NCI-H187 treated with DMSO at 0.1 percent for 48 hours (cell line): ENCODE measurements at places on chromosomes 5 and 9.

- no peak for DNase-seq
These were observed 3.5 kb downstream of the PRUNE2 start for GRCh38 chr9:76902395-76902794.

- DNase-seq = no peak
These were observed 53.7 kb upstream of the GDNF start for GRCh38 chr5:37893434-37894134.

DNA sequence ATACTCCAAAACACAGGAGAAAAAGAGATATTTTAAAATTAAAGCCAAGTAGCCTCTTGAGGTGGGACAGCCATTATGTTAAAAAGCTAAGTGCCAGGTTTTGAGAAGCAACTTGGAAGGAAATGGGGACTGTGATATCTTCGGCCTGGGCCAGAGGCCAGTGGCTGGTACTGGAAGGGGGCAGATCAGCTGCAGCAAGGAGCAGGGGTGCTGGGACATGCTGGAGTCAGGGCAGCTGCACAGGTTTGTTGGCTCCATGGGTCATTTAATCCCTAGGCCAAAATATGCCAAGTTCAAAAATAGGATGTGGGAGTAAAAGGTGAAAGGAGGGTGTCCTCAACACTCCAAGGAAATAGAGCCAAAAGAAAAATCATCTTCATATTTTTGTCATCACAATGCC lies 30.0 kb downstream of the ADRB2 start:
- no peak for DNase-seq

GRCh38 chr9:7640231-7640630 lies 159.3 kb downstream of the DMAC1 start:
- DNase-seq = no peak

DNA sequence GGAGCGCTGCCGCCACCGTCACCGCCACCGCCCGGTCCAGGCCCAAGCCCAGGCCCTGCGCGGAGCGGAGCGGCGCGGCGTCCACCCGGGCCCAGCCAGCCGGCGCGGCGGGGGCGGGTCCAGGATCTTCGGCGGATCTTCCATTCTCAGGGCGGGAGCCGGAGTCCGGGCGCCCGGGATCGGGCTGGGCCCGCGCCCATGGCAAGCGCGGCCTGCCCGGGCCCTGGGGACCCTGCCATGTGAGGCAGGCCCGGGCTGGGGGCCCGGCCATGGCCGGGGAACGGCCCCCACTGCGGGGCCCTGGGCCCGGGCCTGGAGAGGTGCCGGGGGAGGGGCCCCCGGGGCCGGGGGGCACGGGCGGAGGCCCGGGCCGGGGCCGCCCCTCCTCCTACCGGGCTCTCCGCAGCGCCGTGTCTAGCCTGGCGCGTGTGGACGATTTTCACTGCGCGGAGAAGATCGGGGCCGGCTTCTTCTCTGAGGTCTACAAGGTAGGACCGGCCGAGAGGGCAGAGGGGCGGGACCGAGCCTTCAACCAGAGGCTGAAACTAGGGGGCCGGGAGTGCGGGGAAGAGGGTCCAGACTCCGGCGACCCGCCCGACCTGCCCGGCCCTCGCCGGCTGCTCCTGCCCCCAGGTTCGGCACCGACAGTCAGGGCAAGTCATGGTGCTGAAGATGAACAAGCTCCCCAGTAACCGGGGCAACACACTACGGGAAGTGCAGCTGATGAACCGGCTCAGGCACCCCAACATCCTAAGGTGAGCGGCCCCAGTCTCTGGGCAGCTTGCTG lies 482 bp downstream of the TESK1 start:
- DNase-seq = no peak

DNA sequence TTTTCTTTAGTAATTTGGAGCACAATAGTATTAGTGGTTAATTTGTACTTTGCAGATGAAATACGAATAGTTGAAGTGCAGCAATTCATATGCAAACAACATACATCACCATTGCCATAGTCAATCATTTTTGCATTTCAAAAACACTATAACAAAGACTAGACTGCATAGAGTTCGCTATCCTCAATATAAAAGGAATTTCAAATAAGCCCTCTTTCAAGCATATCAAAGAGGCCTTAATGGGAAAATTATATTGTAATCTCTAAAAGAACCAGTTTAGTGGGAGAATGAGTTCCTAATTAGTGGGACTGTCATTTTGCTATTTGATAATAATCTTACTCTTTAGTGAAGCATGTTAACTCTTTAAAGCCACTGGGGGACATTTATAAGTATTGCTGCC lies 2302.3 kb upstream of the C9orf72 start:
- no peak for DNase-seq

DNA sequence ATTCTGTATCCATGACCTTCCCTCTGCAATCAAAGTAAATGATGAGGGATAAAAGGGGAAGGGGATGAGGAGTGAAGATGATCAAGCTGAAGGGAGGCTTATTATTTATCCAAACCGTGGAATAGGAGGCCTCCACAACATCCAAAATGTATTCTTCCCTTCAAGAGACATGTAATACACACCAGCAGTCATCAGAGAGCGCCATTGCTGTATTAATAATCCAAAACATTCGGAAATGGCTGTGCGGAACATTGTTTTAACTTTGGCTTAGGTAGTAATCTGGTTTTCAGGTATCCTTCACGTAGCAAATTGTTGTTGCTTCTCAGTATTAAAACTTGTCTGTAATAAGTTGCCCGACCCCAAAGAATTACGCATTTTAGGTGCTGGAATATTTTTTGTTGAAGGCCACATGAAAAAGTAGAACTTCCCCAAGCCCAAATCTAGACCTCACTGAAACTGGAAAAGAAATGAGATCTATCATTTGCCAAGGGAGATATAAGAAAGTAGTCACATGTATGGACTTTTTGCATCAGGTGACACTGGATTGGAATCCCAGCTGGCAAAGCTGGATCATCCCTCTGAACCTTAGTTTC lies 2.6 kb upstream of the BOD1 start:
- no peak for DNase-seq

DNA sequence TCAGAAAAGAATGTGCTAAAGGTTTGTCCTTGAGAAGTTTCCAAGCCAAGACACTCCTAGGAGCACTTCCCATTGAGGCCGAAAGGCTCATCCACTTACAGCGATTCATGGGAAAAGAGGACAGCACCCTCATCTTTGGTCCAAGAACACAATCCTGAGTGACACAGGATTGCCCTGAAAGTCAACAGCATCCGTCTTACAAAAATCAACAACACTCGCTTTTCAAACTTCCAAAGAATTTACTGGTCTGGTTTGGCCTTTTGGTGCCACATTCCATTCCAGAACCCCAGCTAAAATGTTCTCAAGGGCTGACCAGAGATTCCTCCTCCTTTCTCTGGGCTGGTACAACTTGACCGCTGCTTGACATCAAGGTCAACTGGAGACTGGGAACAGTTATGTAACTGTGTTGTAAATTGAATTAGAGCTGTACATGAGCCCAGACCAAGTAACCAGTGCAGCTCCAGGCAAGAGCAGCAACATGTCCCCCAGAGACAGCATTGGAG lies 415.8 kb upstream of the PIK3R1 start:
- no peak for DNase-seq

GRCh38 chr9:137371521-137371941 lies 51.4 kb downstream of the EXD3 start:
- no peak for DNase-seq

- DNase-seq = no peak
These were observed 51.3 kb downstream of the AK8 start for GRCh38 chr9:132826621-132827365.

DNA sequence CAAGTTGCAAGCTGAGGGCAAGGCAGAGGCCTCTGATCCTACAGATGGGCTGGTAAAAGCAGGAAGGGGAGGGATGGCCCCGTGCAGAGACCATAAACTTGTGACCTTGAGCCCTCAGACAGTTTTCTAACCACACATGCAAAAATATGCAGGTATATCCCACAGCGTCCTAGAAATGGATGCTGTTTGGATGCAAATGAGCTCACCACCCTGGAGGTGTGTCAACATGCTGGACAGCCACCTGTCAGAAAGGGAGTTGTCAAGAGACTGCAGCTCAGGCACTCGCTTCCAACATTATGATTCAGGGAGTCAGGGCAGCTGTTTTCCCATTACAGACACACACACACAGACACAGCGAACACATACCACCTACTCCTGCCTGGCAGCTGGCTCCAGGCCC lies 97.3 kb upstream of the PANK3 start:
- no peak for DNase-seq

GRCh38 chr5:168302785-168303184 lies 11.3 kb downstream of the WWC1 start:
- DNase-seq = no peak

- no peak for DNase-seq
These were observed 226.0 kb downstream of the ROR2 start for GRCh38 chr9:91724068-91724440.

DNA sequence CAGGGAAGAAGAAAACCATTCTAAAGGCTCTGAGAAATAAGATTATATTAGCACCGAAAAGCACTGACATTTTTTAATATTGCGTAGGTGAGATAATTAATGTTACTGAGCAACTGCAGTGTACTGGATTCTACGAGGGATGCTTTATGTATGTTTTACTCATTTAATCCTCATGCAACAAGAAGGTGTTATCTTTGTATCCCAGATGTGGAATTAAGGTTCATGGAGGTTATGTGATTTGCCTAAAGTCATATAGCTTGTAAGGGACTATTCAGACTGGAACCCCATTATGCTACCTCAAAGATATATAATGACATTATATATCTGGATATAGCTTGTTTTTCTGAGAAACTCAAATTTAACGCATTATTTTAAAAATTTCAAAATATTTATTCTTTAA lies 2.5 kb downstream of the FBXO4 start:
- DNase-seq = no peak

GRCh38 chr9:90827181-90827871 lies 25.7 kb downstream of the SYK start:
- no peak for DNase-seq

DNA sequence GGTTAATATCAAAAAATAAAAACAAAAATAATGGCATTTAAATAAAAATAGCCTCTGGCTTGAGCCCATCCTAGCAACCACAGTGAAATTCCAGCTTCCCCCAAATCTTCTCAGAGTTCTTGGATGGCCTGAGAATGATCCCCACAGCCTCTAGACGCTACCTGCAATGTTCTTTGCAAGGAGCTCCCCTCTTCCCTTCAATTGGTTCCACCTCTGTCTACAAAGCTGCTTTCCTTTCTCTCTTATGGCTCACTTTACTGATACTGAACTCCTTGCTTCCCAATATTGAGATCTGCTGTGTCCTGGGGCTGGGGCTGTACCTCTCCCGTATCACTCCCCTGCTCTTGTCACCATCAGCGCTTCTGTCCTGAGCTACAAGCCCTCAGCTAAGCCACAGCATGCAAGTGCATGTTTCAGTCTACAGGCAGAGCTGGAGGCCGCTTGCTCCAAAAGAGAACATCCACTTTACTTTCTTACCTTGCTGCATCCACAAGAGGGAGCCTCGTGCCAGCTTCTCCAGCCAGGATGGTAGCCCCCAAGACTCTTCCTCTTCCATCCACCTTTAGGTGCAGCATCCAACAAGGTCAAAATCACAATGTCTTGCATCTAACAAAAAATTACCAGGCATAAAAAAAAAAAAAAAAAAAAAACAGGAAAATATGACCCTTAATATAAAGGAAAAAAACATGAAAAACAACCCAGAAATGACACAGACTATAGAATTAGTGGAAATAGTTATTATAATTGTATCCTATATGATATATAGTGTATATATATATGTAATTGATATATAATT lies 57.4 kb upstream of the PRSS3 start:
- DNase-seq = no peak

DNA sequence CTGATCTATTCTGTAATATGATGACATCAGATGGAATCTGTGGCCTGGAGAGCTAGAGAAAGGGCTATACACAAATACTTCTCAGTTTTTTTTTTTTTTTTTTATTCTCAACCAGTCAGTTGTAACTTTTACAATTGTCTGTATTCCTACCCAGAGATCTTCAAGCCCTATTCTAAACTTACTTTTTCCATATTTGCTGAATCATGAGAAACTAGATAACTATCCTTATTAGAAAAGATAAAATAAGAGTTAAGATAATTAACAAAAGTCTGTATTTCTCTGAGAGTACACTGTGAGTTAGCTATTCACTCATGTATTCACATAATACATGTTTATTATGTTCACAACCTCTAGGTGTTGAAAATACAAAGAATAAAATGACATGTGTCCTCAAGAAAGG lies 1575.9 kb downstream of the EFNA5 start:
- no peak for DNase-seq

DNA sequence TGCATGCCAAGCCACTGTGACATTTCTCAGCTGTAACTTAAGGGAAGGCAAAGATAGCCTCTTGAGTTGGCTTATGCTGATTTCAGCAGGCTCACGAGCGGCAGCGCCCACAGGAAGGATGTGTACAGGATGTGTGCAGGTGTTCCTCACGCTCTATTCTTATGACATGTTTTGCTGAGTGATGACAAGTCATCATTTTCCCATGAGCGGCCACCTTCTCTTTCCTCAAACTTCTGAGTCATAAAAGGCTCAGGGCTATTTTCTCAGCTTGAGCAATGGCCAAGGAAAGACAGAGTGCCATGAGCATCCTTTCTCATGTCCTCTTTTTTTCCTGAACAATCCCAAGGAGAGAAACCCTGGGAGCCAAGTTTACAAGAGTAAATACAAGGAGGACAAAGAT lies 365.9 kb downstream of the PLK2 start:
- no peak for DNase-seq

GRCh38 chr9:99040911-99041582 lies 63.9 kb upstream of the TGFBR1 start:
- DNase-seq = no peak

DNA sequence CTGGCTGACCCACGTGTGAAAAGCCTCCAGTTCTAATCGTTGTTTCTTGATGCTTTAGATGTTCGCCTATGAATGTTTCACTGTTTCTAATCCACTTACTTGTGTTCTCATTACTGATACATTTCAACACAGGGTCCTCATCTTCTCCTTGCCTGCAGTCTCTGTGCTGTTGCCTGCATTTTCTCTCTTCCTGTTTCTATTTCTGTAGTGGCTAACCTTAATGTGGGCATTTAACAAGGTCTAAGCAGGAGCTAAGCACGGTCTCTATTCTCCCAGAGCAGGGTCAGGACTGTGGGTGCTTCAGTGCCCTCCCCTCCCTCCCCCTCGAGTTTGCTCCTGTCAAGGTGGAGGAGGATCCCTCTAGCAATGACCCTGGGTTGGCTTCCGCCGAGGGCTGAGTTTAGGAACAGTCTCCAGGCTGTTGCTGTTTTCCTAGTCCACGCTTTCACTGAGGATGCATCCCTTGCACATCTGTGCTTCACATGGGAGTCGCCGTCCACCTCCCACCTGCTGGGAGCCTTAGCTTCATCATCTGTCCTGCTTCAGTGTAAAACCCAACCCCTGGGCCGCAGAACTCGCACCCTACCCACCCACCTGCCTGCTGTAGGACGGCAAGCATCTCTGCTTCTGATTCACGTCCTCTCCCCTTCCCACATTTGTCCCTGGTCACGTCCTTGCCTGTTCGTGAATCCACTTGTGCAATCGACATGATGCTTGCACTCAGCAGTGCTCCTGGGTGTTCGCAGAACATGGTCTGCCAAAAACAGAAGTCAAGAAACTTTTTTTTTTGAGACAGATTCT lies 2.4 kb upstream of the EXOC3 start:
- DNase-seq = no peak

GRCh38 chr5:159514229-159514810 lies 184.0 kb upstream of the IL12B start:
- DNase-seq = no peak

- no peak for DNase-seq
These were observed 114.8 kb downstream of the TLE4 start for GRCh38 chr9:79686381-79687130.

GRCh38 chr5:14834062-14834461 lies 37.5 kb downstream of the ANKH start:
- no peak for DNase-seq
